ENCODE measurements at places on chromosomes 1 and 21.

GRCh38 chr1:220219865-220220698 lies 52.2 kb downstream of the RAB3GAP2 start:
- no peak for DNase-seq

DNA sequence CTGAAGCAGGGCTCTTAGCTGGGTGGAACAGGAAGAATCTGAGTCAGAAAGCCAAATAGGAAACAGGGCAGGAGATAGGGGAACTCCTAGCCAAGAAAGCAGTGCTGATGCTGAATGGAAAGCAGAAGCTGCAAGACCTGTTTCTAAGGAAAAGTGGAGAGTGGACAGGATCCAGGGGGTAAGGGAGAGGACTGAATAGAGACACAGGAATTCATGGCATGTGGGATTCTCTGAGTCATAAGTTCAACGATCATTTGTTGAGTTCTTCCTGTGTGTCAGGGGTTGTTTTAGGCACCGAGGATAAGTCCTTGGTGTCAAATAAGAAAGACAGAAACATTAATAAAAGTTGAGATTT lies 153.8 kb upstream of the FGGY start:
- DNase-seq, result peak; percentile 85

DNA sequence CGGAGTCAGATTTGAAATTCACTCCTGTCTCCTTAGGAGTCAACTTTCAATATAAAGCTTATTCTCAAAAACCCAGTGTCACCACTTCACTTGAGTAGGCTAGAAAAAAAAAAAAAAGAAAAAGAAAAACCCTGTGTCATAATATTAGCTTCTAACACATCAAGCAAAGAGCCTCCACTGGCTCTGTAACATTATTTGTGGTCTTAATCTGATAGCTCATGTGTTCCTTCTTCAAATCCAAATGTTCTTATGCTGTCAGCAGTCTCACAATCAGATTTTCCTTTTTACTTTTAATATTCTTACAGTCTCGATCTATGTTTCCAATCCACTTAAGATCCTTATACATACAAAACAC lies 26.1 kb upstream of the PSMG1 start:
- no peak for DNase-seq

GRCh38 chr1:172443666-172444453 lies at the start of gene PIGC:
Gene PIGC, minus strand, starts transcription at chr1:172444069. Its CDS starts 1,447 bp downstream, at chr1:172442622.
- peak; percentile 37 for DNase-seq

- DNase-seq, result no peak
Observed at GRCh38 chr1:30930631-30931173, 22.1 kb upstream of the SDC3 start.

DNA sequence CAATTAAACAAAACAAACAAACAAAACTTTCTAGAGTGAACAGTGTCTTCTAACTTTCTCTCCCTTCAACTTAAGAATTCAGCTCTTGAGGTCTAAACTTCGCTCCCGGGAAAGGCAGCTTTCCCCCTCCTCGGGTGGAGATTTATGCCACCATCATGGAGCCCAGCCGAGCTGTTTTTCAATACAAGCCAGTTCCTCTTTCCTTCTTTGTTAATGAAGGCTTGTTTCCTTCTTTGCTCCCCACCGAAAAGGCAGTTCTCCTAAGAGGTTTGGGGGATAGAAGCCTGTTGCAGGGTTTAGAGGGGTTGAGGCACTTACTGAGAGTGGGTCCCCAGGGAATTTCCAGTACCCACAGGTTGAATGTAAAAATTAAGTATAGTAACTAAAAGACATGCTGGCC lies 26.5 kb downstream of the OLIG1 start:
- DNase-seq, result no peak

All from skeletal muscle cell (primary cell).